ENCODE measurements at places on chromosomes 3 and 15. TPM values are rescaled to one million over a fixed set of nuclear protein-coding genes. Genes with fewer than 3 reads are reported as not detected.

The CHRFAM7A gene
- total RNA-seq: 1.7 TPM

- DNase-seq: no peak
Observed at GRCh38 chr3:188179006-188179966, 25.3 kb downstream of the LPP start.

GRCh38 chr3:103991461-103992115 is 1375.1 kb upstream of the ALCAM start:
- no peak for DNase-seq

DNA sequence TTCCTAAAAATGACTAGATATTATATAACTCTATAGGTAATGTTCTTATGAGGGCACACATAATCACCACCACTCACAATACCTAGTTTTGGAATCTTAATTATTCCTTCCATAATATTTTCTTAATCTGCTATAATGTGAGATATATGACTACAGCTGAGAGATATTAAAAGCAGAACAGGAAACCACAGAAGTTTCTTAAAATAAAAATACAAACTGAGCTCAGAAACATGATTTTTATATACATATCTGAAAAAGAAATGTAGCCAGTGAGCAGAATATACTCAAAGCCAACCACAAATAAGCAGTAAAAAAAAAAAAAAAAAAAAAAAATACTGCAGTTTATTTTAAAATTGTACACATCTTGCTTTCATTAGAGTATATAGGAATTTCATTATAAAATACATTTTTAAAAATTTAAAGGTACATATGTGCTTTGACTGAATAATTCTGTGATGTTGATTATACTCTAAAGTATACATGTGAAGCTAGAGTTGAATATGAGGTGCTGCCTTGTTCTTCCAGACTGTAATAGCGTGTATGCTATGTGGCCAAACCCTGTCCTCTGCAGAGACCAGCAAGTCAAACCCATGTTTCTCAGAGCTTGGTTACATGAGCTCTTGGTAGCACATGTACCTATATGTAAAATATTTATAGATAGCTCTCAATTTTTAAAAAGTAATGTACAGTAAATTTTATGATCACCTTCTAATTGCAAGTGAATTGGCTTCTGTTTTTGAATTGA is 175.0 kb downstream of the UBE2E2 start:
- no peak for DNase-seq

GRCh38 chr15:29736744-29737020 is 85.6 kb downstream of the TJP1 start:
- DNase-seq: no peak

- DNase-seq: no peak
Observed at GRCh38 chr15:56211960-56212550, 31.6 kb downstream of the RFX7 start.

DNA sequence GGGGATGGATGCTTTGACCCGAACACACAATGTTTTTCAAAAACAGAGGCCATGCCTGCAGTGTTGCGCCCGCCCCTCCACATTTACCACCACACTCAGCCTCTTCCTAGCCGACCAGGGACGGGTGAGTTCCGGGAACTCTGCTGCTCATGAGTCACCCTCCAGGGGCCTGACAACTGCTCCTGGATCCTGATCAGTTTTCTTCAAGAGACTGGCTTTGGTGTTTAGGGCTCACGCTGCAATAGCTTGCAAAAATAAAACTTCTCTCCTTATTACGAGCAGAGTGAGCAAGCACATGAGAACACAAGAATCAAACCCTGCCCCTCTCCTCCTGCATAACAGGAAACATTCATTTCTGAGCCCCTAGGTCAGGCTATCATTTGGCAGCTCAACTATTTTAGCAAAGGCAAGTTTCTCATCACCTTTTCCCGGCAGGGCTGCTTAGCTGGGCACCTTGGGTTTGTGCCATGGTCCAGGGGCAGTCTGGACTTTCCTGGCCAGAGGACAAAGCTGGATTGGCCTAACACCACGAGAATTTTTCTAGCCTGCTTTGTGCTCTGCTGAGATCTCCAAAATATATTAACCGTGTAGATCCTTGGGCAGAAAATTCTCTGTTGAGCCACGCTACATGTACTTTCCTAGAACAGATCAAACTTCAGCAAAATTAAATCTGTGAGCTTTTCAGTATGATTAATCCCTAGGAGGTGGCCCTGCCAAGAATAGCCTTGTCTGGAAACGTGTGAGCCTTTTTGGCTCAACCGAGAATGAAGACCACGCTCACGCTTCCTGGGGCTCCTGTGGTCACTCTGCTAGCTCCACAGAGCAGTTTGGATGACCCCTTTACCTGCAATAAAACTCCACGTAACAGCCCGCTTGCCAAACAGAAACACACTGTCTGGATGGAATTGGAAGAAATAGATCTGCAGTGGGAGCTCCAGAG is 52.7 kb upstream of the SPATA12 start:
- peak; percentile 87 for DNase-seq

The CD276 gene
- 39.5 TPM for total RNA-seq

DNA sequence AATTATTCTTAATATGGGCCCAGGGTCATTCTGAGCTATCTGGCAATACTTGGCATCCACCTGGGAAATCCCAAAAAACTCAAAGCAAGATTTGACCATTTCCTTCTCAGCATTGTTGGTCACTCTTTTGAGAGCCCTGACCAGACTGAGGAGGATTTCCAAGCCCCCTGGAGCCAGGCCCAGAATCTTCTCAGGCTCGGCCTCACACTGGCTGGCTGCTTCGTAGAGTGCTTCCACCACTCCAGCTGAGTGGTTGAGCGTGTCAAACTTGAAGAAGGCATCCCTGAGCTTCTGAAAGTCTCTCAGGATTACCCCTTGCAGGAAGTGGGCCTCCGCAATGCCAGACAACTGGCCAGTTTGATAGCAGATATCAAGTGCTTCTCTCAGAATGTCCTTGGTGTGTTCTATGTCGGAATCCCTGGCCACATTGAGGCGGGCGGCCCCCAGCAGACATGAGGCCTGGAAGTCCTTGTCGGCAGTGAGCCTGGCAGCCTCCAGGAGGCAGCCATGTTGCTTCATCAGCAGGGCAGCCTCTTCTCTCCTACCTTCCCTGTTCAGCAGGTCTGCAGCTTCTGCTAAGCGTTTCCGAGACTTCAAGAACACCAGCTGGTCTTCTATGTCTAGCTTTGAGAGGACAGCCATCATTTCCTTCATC is 68.9 kb upstream of the DCLK3 start:
- DNase-seq: peak; percentile 14

The GRM2 gene
- total RNA-seq: 0.40 TPM

DNA sequence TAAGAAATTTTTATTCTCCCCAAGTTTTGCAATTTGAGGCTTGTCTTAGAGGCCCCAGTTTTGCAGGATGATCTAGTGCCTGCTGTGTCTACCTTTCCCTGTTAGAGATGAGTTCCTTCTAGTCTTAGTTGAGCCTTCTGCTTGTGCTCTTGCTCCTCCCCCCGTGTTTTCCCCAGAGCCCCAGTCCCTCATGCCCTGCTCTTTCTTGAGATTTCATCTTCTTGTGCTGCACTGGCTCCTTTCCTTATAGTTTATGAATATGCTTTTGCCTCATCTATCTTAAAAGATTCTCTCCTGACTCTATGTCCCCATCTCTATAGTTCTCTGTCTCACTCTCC is 4.7 kb downstream of the GAP43 start:
- DNase-seq: no peak

- DNase-seq: no peak
Observed at GRCh38 chr15:95032156-95032555, 800.8 kb downstream of the MCTP2 start.

The CHRD gene
- total RNA-seq: 8.6 TPM

The ALPK3 gene
- 72.1 TPM for total RNA-seq

- no peak for DNase-seq
Observed at GRCh38 chr3:62211675-62212429, 161.5 kb downstream of the FEZF2 start.

- DNase-seq: no peak
Observed at GRCh38 chr15:52309154-52309548, 13.5 kb upstream of the MYO5C start.

GRCh38 chr3:108494906-108495531 is 15.4 kb downstream of the MYH15 start:
- DNase-seq: no peak

GRCh38 chr3:42635111-42635510 is 18.4 kb upstream of the ZBTB47 start:
- no peak for DNase-seq

DNA sequence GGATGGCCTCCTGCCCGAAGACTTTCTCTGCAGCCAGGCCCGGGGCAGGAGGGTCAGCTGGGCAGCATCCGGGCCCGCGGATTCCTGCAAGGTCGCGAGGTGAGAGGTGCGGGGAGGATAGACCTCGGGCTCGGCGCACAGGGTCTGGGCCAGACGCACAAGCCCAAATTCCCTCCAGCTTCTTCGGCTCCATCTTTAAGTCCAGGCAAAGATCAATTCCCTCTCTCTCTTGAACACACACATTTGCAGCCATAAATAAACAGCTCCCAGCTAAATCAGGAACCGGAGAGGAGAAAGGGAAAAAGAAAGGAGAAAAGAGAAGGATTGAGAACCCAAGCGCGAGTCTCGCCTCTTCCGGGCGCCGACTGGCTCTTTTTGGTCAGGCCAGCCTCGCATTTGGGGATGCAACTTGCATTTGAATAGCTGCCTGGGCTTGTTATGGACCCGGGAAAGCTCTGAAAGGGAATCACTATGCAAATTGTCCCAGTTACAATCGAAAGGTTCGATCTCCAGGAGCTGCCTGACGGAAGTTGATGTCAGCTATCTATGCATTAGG is 14.5 kb upstream of the ONECUT1 start:
- no peak for DNase-seq

GRCh38 chr3:23264413-23264812 is 61.3 kb downstream of the UBE2E2 start:
- no peak for DNase-seq

DNA sequence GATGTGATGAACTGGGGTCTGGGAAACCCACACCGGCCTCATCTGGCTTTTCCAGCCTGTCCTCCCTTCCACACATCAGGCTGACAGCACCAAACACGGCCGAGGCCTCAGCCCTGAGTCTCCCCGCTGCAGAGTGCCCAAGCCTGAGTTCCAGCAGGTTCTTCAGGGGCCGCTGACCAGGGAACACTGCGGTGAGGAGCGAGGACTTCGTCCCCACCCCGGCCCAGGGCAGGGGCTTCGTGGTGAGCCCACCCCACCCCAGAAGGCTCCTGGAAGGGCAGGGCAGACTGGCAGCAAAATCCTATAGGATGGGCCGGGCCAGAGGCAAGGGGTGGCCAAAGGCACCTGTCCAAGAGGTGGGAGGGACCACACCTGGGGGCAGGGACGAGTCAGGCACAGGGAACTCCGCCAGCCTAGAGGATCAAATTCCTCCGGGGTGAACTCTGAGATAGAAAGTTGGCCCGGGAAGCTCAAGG is at the start of gene SLC51A:
Gene SLC51A (plus strand): TSS at position 446 of the 476 bp plus-strand sequence. CDS start 179 bp downstream, outside the sequence.
- no peak for DNase-seq

GRCh38 chr3:169603661-169604060 is 59.9 kb downstream of the MECOM start:
- DNase-seq: no peak

DNA sequence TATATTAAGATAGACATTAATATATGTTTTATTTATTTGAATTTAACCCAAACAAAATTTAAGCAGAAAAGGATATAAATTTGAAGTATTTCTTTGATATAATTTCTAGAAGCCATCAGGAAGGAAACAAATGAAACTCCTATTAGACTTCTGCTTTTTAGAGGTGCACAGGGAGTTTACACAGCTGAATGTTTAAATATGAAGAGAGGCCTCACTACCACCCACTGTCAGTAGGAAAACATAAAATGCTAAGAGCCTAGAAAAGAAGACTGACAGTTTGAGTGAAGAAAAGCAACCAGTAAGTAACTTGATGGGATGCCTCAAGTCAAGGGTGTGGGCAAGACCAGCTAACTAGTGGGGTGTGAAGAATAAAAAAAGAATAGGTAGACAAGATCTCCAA is 19.7 kb downstream of the PLSCR2 start:
- DNase-seq: no peak

DNA sequence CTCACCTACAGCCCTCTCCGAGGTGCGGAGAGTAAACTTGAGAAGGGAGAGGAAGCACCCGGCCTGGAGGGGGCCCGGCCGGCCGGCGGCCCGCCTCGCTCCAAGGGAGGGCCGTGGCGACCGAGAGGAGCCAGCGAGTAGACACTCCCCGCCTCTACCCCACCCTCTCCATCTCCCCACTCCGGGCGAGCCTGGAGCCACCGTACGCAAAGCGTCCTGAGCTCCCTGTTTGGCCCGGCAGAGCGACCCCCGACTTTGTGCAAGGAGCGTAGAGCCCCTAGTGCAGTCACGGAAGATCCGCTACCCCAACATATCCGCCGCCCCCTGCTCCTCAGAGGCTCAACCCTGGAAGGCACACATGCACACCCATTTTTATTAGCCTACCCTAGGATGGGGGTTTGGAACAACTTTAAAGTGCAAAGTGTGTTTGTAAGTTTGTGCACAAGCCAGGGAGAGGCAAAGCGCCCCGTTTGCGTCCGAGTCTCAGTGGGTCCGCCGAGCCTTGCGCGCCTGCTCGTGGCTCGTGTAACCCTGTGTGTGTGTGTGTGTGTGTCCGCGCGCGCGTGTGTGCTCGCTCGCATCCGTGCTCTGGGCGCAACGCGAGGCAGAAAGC is 508 bp upstream of the SMAD6 start:
- DNase-seq: peak; percentile 78

The HSPBAP1 gene
- 5.8 TPM for total RNA-seq

DNA sequence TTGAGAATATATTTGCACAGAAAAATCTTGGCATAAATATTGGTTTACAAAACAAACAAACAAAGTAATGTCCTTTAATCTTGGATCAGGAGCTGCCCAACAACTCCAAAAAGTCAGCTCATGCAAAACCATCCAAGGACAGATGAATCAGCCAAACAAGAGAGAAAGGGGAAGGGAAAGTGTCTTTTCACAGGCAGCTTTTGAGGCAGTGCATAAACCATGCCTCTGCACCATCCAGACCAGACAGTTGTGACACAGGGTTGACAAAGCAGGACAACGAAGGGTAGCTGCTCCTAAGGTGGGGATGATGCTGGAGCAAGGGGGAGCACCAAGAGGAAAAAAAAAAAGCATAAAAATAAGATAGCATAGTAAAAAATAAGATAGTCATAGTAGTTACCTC is 8.7 kb downstream of the CD86 start:
- no peak for DNase-seq

DNA sequence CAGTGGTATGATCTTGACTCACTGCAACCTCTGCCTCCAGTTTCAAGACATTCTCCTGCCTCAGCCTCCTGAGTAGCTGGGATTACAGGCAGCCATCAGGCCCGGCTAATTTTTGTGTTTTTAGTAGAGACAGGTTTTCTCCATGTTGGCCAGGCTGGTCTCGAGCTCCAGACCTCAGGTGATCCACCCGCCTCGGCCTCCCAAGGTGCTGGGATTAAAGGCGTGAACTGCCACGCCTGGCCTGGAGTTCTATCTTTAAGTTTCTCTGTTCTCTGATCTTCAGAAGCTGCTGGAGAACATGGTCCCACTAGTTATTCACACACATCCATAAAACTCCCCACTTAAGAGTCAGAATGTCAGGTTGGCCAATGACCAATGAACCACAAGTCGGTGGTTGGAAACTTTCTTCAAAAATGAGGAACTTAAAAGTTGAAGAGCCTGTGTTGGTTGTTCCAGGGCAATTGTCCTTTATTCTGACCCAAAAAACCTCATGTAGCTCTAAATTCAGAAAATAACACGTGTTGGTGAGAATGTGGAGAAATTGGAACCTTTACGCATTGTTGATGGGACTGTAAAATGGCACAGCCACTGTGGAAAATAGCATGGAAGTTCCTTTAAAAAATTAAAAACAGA is 55.9 kb upstream of the PIK3CB start:
- DNase-seq: no peak

The ARL13B gene
- 10.1 TPM for total RNA-seq

GRCh38 chr15:88454236-88454635 is 13.0 kb downstream of the MRPL46 start:
- DNase-seq: no peak

GRCh38 chr3:48156163-48156562 is 32.1 kb downstream of the CDC25A start:
- no peak for DNase-seq

GRCh38 chr3:141998669-141999290 is 122.3 kb downstream of the ATP1B3 start:
- DNase-seq: no peak
